Kidney capillary endothelial cell (primary cell): ENCODE measurements at places on chromosomes 4 and X.

GRCh38 chrX:11386001-11386523, 92.8 kb downstream of the AMELX start:
- no peak for DNase-seq

DNA sequence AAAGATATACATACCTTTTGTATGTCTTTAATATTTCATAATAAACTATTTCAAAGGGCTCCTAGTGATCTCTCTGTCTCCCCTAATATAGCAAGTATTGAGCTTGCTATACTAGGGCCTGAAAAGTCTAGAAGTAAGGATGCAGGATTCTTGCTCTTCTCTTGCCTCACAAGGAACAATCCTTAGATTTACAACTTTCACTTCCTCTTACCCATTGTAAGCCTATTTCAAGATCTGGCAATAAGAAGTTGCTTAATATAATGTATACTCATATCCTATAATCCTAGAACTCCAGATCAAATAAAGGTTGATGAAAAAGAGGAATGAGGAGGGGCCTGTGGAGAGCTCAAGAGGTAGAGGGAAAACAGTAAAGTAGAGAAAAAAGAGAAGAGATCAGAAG, 40.8 kb upstream of the CHRDL1 start:
- no peak for DNase-seq

DNA sequence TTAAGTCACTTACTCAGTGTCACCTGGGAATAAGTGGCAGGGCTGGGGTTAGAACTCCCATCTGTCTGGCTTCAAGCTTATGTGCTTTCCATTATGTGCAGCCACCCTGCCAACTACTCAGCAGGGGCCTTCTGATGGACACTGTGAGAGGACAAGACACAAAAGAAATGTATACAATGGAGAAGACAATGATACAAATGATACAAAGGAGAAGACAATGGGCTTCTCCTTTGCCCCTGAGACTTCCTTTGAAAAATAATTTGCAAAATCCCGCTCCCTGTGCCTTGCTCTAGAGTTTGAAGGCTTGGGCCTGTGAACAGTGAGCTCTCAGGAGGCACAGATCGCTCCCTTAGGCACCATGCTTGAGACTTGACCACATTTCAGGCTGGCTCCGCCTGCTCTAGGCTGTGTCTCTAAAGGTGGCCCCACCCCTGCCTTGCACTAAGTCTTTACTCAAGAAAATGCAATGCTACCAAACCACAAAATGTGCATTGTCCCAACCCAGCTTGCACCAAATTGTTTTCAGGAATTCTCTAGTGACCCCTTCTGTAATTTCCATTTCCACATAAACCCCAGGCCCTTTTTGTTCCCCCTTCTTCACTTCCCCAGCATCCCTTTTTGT, 27.1 kb upstream of the STX18 start:
- no peak for DNase-seq

- no peak for DNase-seq
These were observed 224.4 kb upstream of the SMIM31 start for GRCh38 chr4:164529486-164529885.

- no peak for DNase-seq
These were observed 46.1 kb downstream of the CXorf58 start for GRCh38 chrX:23953908-23954269.

- DNase-seq: no peak
These were observed 1.2 kb downstream of the SH3D19 start for GRCh38 chr4:151324124-151324751.

GRCh38 chrX:71184092-71184491, 38.9 kb upstream of the GJB1 start:
- DNase-seq: no peak

DNA sequence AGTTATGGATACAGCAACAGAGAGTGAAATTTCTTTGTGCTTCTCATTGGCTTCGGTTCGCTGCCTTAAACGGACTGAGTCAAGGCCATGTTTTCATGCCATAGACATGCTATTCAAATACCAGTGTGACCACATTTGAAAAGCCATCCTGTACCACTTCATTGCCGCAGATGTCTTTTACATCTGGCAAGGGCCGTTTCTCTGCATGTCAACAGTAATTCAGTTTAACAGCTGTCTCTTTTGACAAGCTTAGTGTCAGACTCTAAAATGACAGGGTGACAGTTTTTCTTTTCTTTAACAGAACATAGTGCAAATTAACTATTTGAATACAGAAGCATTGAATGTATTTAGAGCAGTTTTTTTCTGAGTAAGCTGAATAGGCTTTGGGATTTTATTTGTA, 362.2 kb upstream of the POU3F4 start:
- DNase-seq: no peak

DNA sequence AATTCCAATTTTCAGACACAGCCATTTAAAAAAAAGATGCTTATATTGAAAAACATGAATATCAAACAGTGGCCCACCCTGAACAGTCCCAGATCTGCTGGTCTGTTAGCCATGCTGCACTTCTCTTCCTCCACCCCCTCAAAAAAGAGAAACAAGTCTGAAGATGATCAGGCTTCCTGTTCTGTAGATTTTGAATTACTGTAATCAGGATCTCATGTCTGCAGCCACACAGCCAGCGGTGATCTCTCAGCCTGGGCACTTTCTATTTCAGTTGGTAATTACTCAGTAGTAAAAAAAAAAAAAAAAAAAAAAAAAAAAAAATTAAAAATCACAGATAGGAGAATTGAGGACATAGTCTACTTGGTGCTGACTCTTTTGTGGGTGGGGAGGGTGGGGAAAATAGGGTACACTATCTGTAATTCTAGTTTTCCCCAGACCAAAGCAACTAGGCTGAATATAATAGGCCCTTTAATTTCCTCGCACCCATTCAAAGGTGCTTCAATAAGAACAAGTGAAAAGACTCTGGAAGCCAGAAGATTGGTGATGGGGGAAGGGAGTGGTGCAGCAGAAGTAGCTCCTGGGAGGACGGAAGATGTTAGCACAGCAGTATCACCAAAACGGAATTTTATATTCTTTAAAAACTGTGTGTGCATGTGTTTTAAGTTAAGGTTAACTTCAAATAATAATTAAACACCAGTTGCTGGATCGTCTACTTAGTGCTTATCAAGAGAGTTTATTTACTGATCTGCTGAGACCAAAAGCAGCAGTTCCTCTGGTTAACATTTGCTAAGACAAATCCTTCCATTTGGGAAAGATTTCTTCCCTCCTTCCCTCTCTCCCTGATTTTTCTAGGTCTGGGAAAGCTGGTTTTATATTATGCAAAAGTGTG, 47.0 kb downstream of the SPRY1 start:
- no peak for DNase-seq

DNA sequence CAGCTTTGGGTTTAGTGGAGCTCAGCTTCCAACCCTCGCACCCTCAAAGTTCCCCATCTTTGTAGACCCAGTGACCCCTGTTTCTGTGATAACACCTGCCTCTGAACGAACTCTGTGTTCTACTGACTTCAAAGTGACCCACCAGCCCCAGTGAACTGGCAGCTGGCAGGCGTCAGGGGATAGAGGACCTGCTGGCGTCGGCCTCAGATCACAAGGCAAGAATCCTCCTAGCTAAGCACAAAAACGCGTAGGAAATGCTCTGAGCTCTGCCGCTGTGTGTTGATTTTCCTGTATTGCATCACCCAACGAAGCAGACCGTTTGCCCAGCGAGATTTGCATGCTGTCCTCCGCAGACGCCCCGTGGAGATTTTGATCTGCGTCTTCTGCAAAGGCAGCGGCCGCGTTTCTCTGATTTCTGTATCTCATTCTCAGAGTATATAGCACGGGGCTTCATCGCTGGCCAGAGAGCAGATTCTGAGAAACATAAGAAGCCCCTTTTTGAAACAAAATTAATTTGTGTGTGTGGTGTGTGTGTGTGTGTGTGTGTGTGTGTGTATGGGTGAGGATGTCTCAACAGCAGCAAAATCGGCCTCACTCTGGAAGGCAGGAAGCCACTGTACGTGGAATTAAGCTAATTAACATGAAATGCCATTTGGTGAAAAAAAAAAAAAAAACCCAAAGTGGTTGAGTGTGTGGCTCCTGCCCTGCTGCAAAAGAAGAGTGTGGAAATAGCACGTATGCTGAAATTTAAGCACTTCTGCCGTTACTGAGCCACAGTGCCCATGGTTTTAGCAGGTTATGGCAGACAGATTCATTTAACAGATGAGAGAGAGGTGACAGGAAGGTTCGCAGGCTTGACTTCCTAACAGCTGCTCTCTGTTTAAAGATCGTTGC, 29.2 kb upstream of the ASMTL start:
- peak; percentile 86 for DNase-seq

DNA sequence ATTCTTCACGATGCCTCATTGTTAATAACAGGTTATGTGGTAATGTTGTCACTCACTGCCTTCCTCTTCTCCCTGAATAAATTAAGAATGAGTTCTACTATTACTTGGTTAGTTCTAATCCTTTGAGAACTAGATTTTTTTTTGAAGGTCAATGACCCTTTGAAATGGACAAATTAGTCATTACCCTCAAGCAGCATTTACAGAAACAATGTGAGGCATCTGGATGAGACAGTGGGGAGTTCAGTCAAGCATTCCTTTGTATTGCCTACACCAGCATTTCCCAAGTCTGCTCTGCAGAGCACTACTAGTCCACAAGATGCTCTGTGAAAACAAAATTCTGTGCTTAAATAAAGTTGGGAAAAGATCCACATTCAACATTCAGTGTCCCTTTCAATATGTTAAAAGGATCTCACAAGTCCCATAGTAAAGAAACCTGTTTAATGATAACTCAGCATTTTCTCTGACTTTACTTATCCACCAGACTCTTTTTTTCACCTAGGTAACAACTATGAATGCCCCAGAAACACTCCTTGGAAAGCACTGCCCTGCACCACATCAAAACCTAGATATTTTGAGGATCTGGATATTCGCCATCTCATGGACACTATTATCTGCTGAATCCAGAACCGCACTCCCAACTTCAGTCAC, 60.6 kb downstream of the CHRDL1 start:
- no peak for DNase-seq

- peak; percentile 44 for DNase-seq
These were observed 128.5 kb upstream of the ARX start for GRCh38 chrX:25144043-25144940.

GRCh38 chr4:106126062-106126461, 189.9 kb downstream of the TBCK start:
- no peak for DNase-seq

GRCh38 chr4:163167333-163167626, 590 bp upstream of the NAF1 start:
- DNase-seq: no peak
